ENCODE measurements at places on chromosomes 4 and X. TPM values are rescaled to one million over a fixed set of nuclear protein-coding genes. Genes with fewer than 3 reads are reported as not detected.

The ADAMTS3 gene
- total RNA-seq = not detected

The REELD1 gene
- not detected for total RNA-seq

The NUDT11 gene
- 3.1 TPM for total RNA-seq

The COL25A1 gene
- total RNA-seq = not detected

The DUSP9 gene
- total RNA-seq = 1.2 TPM

The RBMXL3 gene
- total RNA-seq = not detected

The MAGEA2 gene
- total RNA-seq = not detected

The MAP3K15 gene
- total RNA-seq = 1.8 TPM
